Testis (tissue), 5 donors: ENCODE measurements at places on chromosomes 5 and 9. TPM values are rescaled to one million over a fixed set of nuclear protein-coding genes. Genes with fewer than 3 reads are reported as not detected.

DNA sequence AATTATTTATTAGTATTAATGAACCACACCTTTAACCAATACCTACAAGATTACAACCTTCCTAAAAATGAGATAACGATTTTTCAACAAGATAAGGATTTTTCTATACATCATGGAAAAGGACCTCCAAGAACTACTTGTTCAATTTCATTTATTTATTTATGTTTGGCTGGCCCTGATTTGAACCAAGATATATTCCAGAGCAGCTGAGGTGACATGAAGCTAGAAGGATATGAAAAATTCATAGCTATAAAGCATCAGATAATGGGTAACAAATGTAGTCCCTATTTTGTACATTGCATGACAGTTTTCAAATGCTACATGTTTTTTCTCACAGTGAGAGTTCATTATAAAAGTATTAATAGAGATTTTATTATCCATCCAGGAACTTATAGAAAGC, 798.5 kb upstream of the ARRDC3 start:
- no peaks in the 10 kb centered on the region for H3K27me3 ChIP-seq
- no peak for DNase-seq
- H3K27ac ChIP-seq, result no peak overlapping the region

DNA sequence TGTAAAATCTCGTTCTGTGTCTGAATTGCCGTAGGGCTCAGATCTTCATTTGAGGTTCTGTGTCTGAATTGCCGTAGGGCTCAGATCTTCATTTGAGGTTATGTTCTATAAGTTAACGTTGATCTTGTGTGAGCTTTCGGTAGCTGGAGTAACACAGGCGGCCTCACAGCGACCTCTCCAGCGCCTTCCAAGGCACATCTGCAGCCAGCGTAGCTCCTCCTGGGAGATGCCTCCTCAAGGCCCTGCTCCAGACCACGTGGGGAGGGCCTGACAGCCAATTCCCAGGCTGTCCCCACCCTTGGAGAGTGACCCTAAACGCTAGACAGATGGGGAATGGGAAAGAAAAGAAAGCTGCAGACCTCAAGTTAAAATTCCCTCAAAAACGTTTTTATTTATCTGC, 8.7 kb upstream of the AHRR start:
- no peaks in the 10 kb centered on the region for H3K27me3 ChIP-seq
- no peak overlapping the region for H3K27ac ChIP-seq
- peaks cover 6% of the 10 kb centered on the region for H3K4me1 ChIP-seq
- peak; percentile 57 for DNase-seq
- H3K36me3 ChIP-seq, result no peaks in the 10 kb centered on the region
- no peak overlapping the region for H3K4me3 ChIP-seq

DNA sequence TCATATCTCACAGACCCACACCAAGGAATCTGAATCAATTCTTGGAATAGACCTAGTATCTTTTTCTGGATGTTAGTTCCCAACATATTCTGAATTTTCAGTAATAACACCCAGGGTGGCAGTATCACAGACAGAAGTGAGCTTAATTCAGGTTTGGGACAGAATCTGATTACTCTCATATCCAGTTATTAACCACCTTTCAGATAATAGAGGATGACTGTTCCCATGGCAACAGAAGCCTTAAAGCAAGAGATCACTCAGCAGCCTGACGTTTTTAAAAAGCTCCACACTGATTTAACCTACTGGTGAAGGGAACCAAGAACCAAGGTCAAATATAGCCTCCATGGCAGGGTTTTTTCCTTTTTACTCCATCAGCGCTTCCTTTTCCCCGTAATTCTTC, 68.4 kb downstream of the ACTBL2 start:
- no peaks in the 10 kb centered on the region for H3K36me3 ChIP-seq
- no peaks in the 10 kb centered on the region for H3K27me3 ChIP-seq
- no peaks in the 10 kb centered on the region for H3K4me1 ChIP-seq
- no peak overlapping the region for H3K27ac ChIP-seq

DNA sequence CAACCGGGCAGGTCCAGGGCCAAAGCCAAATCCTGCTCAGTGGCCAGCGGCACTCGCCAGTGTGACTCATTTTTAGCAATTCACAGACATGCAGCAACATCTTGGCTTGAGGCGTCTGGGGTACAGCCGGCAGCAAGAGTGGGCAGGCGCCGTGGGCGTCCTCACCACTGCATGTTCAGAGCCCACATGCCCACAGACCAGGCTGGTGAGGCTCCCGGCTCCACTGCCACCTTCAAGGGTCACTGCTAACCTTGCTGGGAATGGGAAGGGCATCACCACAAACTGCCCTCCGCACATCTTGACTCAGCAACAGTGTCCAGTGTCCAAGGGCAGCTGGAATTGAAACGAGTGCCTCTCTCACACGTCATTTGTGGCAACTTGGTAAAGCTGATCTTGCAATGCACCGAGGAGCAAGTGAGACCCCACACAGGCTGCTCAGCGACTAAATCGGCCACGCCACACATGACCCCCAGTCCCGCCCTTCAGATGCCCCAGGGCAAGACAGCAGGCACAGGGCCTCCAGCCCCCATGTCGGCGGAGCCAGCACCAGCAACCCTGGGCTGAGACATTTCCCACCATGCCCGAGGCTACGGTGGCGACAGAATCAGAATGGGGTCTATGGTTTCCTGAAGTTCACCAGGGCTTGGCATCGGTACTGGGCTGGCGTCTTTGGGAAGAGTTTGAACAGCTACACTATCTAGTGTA, 140.3 kb downstream of the ROR2 start:
- H3K4me3 ChIP-seq, result no peak overlapping the region
- no peaks in the 10 kb centered on the region for H3K4me1 ChIP-seq
- H3K27ac ChIP-seq, result no peak overlapping the region
- DNase-seq, result no peak
- no peaks in the 10 kb centered on the region for H3K27me3 ChIP-seq

DNA sequence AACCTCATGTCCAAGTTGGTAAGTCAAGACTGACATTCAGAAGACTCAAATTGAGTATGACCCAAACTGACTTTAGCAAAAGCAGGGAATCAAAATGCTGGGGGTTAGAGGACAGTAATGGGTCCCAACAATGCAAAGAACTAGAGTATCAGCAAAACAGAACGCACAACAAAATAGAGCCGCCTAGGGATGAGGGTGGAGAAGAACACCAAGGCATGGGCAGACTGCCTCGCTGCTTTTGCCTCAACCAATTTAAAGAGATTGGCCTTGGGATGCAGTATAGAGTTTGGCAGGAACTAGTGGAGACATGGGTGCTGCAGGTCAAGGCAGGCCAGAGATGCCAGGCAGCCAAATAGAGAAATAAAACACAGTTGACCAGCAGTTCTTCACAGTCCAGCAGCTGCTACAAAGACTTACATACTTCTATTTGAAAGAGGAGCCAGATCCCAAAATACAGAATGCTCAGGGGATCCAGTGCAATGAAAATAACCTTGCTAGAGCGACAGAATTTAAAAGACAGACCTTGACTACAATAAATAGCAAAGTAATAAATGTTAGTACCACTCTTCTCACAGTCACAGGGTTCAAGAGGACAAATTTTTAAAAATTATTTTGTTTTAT, 83.9 kb upstream of the NIPBL start:
- no peaks in the 10 kb centered on the region for H3K27me3 ChIP-seq
- no peak for DNase-seq
- no peaks in the 10 kb centered on the region for H3K36me3 ChIP-seq
- H3K27ac ChIP-seq, result no peak overlapping the region

DNA sequence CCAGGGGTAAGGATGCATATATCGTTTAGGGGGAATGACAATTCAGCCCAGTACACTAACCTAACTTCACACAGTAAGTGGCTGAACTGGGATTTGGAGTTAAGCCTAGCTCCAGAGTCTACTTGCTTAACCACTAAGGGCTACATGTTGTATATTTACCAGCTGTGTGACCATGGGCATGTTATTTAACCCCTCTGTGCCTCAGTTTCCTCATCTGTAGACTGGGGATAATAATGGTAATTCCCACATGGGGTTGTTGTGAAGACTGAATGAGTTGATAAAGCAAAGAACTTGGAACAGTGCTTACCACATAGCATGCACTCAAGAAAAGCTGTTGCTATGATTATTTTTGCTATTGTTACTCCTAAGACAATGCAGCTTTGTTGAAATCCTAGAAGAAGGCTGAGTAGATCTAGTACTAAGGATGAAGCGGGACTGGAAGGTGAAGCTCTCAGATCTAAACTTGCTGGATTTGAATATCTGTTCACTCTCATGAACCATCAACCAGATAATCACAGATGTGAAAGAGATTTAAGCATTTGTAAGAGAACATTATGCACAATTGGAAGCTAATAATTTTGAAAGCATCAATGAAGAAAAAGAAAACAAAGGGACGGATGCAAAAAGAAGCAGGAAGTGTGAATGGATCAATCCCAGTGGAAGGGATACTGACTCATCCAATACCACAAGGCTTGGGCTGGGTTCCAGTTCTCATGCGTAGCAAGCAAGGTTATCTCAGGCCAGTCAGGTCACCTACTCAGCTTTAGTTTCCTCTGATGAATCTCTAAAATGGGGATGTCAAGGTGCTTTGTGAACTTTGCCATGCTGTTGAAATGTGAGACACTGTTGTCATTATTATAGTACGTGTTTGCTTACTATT, 78.5 kb upstream of the TBC1D2 start:
- no peak for DNase-seq
- H3K4me1 ChIP-seq, result no peaks in the 10 kb centered on the region
- H3K27ac ChIP-seq, result no peak overlapping the region
- no peaks in the 10 kb centered on the region for H3K36me3 ChIP-seq

Gene GRM6
- total RNA-seq, result 1.1 TPM

DNA sequence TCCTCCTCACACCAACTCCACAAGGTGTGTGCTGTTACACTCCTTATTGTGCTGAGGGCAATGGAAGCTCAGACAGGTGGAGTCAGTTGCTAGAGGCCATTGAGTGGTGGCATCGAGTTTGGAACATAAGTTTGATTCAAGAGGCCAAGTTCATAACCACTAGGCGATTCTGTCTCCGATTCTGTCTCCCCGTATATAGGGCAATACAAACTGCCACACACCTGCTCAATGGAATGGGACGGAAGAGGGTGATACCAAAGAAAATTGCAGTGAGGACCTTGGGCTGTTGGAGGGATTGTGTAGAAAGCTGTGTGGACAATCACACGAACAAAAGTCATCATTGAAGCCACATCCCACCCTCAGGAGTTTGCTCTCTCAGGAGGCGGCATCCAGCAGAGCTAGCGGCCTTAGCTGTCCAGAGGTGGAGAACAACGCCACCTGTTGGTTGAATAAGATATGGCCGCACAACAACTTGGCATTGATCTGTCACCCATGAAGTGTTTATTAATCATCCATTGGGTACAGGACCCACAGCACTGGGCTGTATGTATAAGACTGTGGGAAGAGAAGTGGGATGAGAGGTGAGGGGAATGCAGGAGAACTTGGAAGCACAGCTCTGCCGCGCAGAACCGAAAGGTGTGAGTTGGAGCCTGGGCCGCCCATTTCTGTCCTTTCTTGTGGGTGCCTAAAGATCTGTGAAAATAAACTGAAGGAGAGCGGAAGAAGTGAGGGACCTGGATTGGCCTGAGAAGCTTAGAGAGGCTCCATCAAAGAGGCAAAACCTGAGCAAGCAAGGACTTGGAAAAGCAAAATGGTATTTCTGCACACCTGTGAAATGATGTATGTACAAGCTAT, 16.1 kb upstream of the NEUROG1 start:
- no peaks in the 10 kb centered on the region for H3K27me3 ChIP-seq
- no peaks in the 10 kb centered on the region for H3K36me3 ChIP-seq
- H3K27ac ChIP-seq, result no peak overlapping the region
- DNase-seq, result peak; percentile 88
- no peak overlapping the region for H3K4me3 ChIP-seq

DNA sequence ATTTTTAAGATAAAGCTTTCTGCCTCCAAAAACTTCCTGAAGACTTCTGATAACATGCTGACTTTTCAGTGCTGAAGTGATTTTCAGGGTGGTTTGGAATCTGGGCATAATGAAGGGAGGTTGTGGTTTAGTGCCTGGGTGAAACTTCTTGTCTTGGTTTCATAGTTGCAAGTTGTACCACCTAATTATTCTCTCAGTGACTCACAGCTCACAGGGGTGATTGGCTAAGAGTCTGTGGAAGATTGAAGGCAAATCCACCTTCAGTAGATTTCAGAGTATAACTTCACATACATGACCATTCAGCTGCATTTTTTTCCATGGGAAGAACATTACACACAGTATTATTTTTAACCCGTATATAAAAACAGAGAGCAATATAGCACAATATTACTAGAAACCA, 199.9 kb downstream of the PTTG1 start:
- no peaks in the 10 kb centered on the region for H3K27me3 ChIP-seq
- no peak for DNase-seq
- H3K4me3 ChIP-seq, result no peak overlapping the region
- H3K36me3 ChIP-seq, result no peaks in the 10 kb centered on the region

Gene CYSRT1
- total RNA-seq, result 3.7 TPM

Gene C5orf52
- 13.9 TPM for total RNA-seq

GRCh38 chr5:134664448-134664847, 15.9 kb downstream of the SEC24A start:
- no peaks in the 10 kb centered on the region for H3K4me1 ChIP-seq
- H3K4me3 ChIP-seq, result no peak overlapping the region
- DNase-seq, result no peak
- H3K27me3 ChIP-seq, result no peaks in the 10 kb centered on the region
- no peaks in the 10 kb centered on the region for H3K36me3 ChIP-seq

Gene LRRC70
- 9.0 TPM for total RNA-seq

DNA sequence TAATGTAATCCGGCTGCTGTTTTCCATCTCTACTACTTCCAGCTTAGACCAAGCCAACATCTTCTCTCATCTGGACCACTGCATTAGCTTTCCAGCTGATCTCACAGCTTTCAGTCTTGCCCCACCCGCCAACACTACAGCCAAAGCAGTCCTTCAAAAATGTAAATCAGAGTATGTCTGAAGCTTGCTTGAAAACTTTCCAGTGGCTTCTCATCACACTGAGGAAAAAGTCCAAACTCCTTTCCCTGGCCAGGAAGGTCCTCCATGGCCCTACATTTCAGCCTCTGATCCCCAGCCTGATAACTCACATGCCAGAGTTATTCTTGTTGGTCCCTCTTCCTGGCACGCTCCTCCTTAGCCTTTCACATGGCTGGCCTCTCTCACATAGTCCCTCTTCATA, 38.5 kb downstream of the TTC1 start:
- no peak overlapping the region for H3K27ac ChIP-seq
- no peak overlapping the region for H3K4me3 ChIP-seq
- H3K27me3 ChIP-seq, result no peaks in the 10 kb centered on the region
- H3K4me1 ChIP-seq, result no peaks in the 10 kb centered on the region

DNA sequence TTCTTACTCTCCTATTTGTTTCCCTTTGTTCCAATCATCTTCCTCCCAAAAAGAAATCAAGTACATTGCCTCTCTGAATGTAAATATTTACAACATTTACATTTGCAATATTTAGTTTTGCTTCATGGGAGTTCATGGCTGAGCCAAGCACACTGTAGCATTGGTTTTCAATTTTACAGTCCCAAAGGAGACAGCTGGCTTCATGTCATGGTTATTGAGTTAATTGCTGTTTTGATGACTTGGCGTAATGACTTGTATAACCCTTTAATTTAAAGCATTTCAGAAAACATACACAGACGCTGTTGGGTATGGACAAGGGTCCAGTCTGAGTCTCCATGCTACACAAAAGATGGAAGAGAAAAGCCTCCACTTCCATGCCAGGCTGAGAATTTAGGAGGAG, 25.6 kb upstream of the VLDLR start:
- DNase-seq, result no peak
- no peaks in the 10 kb centered on the region for H3K36me3 ChIP-seq
- H3K4me3 ChIP-seq, result no peak overlapping the region
- H3K4me1 ChIP-seq, result no peaks in the 10 kb centered on the region
